ENCODE measurements at places on chromosomes 1 and 21.

GRCh38 chr1:162381941-162382750 lies 618 bp downstream of the C1orf226 start:
- no peak for DNase-seq

- DNase-seq: no peak
These were observed 1.1 kb upstream of the ABCD3 start for GRCh38 chr1:94416901-94417727.

- peak; percentile 62 for DNase-seq
These were observed 56.8 kb upstream of the HNRNPU start for GRCh38 chr1:244920911-244921761.

DNA sequence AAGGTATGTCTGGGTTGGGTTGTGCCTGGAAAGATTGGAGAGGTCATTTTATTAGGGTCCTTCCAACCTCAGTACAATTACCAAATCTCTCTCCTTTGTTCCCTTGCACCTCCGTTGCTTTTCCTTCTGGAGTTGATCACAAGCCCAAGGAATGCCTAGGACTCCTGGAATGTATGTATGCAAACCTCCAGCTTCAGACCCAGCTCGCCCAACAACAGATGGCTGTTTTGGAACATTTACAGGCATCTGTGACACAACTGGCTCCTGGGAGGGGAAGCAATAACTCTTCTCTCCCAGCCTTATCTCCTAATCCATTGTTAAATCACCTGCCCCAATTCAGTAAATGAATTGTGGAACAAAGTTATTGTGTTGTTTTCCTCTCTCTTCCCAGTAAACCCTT lies 8.3 kb downstream of the TSACC start:
- DNase-seq: no peak

Measured in KG1 (cell line).